ENCODE measurements at places on chromosomes 6 and 20. TPM values are rescaled to one million over a fixed set of nuclear protein-coding genes. Genes with fewer than 3 reads are reported as not detected.

DNA sequence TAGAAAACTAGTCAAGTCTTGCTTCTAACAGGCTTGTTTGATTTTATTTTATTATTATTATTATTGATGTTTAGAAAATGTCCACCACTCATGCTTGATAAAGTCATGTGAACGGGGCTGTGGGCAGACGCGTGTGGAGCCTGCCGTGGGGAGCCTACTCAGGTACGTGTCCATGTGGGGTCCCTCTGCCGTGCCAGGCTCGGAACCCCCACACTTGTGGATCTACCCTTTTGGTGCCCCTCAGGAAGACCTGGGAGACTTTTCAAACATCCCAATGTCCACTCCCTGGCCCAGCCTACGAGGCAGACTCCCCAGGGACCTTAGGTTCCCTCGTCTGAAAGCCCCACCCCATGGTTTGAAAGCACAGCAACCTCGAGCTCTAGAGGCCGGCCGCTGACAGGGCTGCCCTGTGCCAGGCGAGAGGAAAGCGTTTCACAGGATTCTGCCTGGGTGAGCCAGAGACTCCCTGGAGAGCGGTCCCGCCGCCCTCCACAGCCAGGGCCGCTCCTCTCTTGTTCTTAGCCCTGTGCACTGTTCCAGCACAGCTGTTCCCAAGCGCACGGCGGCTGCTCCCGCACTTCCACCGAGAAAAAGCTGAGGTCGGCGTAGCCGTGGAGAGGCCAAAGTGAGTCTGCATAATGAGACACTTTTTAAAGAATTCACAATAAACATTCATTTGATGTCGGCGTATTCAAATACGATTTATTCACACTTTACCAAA is 249.7 kb downstream of the TTLL2 start:
- no peak overlapping the region for H3K4me3 ChIP-seq
- no peaks in the 10 kb centered on the region for H3K4me1 ChIP-seq
- H3K36me3 ChIP-seq, result no peaks in the 10 kb centered on the region
- no peaks in the 10 kb centered on the region for H3K27me3 ChIP-seq
- DNase-seq, result no peak

DNA sequence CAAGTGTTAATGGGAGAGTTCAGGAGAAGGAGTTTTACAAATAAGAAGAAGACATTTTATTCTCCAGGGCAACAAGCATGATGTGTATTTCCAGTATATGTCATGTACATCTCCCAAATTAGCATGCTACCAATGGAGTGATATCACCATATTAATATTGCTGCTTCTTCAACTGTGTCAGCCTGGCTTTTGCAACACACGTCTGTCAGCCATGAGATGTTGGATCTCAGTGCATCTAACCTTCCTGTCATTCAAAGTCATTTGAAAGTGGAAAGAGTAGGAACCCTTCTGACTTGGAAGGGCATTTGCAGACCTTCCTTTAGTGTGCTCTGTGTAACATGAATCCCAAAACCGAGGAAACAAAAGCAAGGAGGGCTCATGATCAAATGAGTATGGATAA is 284.1 kb downstream of the ZNF217 start:
- DNase-seq, result no peak
- no peaks in the 10 kb centered on the region for H3K4me1 ChIP-seq
- H3K4me3 ChIP-seq, result no peak overlapping the region

EFCAB8 gene
- total RNA-seq, result 0.77 TPM

DNA sequence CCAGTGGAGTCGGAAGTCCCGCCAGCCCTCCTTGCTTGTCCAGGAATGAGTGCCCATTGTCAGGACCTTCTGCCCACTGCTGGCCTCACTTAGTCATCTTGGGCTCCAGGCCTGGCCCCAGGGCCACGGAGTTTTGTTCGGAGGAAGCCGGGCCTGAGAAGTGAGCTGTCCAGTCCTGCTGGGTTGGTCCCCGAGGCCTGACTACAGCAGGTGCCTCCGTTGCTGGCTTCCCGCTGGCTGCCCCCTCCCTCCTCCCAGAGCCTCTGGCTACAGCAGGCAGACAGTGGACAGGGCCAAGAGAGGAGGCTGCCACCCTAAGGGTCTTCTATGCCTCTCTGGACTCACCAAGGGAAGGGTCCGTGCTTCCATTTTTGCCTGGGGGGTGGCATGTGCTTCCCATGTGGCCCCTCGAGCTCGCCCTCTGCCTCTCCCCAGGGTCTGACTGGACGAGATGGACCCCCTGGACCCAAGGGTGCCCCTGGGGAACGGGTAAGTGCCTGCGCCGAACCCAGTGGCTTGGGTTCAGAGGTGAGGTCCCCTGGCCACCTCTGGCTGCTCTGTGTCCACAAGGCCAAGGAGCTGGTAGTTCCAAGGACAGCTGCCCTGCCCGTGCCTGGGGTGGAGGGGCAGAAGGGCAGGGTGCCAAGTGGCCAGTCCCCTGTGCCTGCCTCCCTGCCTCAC is 2.8 kb downstream of the COL9A3 start:
- H3K27me3 ChIP-seq, result peaks cover 21% of the 10 kb centered on the region
- no peaks in the 10 kb centered on the region for H3K4me1 ChIP-seq
- H3K27ac ChIP-seq, result no peak overlapping the region

GRCh38 chr20:23206061-23206460 is 119.9 kb upstream of the CD93 start:
- H3K4me3 ChIP-seq, result no peak overlapping the region
- H3K27ac ChIP-seq, result no peak overlapping the region
- no peak for DNase-seq

BMP5 gene
- not detected for total RNA-seq

DNA sequence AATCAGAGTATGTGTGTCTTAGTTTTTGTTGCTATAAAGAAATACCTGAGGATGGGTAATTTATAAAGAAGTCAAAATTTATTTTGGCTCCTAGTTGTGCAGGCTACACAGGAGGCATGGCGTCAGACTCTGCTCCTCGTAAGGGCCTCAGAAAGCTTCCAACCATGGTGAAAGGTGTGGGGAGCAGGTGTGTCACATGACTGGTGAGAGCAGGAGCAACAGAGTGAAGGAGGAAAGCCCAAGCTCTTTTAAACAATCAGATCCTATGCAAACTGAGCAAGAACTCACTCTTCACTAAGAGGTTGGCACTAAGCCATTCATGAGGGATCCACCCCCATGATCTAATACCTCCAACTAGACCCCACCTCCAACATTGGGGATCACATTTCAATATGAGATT is 1524.3 kb downstream of the HACE1 start:
- no peaks in the 10 kb centered on the region for H3K36me3 ChIP-seq
- H3K4me1 ChIP-seq, result no peaks in the 10 kb centered on the region
- H3K27ac ChIP-seq, result no peak overlapping the region
- H3K27me3 ChIP-seq, result no peaks in the 10 kb centered on the region
- no peak overlapping the region for H3K4me3 ChIP-seq
- no peak for DNase-seq

GRCh38 chr20:62741701-62742491 is 33.3 kb downstream of the NTSR1 start:
- H3K4me3 ChIP-seq, result no peak overlapping the region
- no peaks in the 10 kb centered on the region for H3K36me3 ChIP-seq
- peaks cover 28% of the 10 kb centered on the region for H3K4me1 ChIP-seq

DNA sequence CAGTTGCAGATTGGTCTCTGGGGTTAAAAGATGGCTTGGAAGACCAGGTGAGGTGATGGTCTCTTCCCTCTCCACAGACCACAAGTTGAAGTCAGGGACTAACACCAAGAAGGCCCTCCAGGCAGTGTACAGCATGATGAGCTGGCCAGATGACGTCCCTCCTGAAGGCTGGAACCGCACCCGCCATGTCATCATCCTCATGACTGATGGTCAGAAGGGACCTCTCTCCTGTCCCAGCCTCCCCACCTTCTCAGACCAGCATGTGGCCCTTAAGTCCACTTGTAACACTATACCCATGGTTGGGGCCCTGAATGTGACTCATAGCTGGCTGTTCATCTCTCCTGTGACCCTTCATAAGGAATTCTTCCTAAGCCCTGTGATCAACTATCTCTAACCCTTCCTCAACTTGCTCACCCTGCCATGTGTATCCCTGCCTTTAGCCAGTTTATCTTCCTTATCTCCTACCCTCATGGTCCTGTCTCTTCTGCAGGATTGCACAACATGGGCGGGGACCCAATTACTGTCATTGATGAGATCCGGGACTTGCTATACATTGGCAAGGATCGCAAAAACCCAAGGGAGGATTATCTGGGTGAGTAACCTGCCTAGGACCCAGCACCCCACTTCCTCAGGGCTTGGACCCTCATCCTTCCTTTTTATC is 3.0 kb downstream of the CFB start:
- DNase-seq, result no peak
- peaks cover 12% of the 10 kb centered on the region for H3K36me3 ChIP-seq
- peaks cover 5% of the 10 kb centered on the region for H3K27me3 ChIP-seq

DNA sequence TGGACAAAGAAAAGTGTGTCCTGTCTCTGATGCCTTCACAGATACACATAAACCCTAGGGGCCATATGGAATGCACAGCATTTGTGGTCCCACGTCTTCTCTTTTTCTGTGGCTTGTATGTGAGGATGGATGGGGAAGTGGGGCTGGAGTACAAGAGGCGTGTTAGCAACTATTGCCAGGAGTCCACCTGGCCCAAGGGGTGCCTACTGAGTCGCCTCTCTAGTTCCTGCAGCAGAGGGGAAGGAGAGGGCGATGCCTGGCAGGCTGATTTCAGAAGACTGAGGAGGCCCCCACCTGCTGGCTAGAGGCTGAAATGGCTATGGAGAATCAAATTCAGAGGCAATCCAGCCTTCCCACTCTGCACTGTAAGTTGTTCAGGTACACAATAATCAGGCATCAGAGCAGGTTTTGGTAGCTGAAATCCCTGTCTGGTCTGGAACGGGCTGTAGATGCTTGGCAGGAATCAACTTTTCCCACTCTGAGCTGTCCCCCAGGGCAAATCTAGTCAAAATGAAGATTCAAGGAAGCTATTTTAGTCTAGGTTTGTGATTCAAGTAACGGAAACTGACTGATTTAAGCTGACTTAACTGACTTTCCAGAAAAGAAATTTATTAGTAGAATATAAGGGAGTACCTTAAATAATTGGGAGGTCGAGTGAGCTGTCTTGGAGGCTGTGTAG is 14.9 kb upstream of the PPARD start:
- H3K4me3 ChIP-seq, result no peak overlapping the region
- peaks cover 16% of the 10 kb centered on the region for H3K36me3 ChIP-seq
- peaks cover 15% of the 10 kb centered on the region for H3K4me1 ChIP-seq
- peak overlapping the region; percentile 81 for H3K27ac ChIP-seq
- peak; percentile 71 for DNase-seq

DNA sequence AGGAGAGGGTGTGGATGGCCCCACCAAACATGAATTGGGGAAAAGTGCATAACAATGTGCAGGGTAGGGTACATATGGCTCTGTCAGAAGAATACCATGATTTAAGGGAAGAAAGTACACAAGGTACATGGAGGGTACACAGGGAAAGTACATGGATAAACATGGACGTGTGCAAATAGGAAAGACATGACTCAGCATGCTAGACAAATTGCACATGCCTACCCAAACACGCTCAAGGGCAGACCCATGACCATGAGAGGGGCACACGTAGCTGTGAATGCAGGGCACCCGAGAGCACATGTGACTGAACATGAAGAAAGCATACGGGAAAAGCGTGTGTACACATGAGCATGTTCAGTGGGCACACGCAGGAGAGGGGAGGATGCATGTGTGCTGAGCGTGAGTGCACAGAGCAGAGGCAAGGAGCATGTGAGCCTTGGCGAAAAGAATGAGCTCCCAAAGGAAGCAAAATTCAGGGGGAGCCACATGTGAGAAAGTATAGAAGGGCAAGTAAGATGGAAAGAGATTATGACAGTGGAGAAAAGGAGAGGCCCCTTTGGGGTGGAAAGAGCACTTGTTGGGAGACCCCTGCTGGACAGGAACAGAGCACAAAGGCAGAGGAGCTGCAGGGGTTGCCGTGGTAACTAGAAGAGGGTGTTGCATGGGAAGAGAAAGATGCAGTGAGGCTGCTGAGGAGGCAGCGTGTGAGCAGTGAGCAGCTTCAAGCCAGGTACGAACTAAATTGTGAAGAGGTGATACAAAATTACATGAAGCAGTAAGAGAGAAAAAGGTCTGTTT is 17.8 kb downstream of the OR2H2 start:
- H3K27ac ChIP-seq, result no peak overlapping the region
- H3K4me3 ChIP-seq, result no peak overlapping the region
- no peak for DNase-seq
- H3K27me3 ChIP-seq, result no peaks in the 10 kb centered on the region
